ENCODE measurements at places on chromosomes 1 and 21.

DNA sequence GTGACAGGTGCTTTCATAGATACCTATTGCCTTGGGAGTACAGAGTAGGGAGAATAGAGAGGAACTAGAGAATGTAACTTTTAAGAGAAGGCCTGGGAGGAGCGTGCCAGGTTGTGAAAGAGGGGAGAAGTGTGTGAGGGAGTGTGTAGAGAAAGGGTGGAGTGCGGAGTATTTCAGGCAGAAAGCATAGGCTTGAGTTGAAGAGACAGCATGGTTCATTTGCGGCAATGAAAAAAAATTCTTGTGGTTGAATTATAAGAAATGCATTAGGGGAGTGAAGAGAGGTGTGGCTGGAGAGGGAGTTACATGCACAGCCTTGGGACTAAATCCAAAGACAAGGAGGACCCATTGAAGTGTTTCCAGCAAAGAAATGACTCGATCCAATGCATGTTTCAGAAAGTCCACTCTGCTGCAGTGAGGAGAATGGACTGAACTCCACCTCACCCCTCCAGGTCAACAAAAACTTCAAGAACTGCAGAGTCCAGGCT lies 81.7 kb upstream of the ADAM30 start:
- no peak for DNase-seq

- no peak for DNase-seq
Observed at GRCh38 chr1:13730751-13731482, 30.9 kb downstream of the PRDM2 start.

- no peak for DNase-seq
Observed at GRCh38 chr1:8082945-8083344, 56.8 kb upstream of the ERRFI1 start.

GRCh38 chr21:37509802-37510393 lies 143.3 kb downstream of the DYRK1A start:
- DNase-seq: no peak

DNA sequence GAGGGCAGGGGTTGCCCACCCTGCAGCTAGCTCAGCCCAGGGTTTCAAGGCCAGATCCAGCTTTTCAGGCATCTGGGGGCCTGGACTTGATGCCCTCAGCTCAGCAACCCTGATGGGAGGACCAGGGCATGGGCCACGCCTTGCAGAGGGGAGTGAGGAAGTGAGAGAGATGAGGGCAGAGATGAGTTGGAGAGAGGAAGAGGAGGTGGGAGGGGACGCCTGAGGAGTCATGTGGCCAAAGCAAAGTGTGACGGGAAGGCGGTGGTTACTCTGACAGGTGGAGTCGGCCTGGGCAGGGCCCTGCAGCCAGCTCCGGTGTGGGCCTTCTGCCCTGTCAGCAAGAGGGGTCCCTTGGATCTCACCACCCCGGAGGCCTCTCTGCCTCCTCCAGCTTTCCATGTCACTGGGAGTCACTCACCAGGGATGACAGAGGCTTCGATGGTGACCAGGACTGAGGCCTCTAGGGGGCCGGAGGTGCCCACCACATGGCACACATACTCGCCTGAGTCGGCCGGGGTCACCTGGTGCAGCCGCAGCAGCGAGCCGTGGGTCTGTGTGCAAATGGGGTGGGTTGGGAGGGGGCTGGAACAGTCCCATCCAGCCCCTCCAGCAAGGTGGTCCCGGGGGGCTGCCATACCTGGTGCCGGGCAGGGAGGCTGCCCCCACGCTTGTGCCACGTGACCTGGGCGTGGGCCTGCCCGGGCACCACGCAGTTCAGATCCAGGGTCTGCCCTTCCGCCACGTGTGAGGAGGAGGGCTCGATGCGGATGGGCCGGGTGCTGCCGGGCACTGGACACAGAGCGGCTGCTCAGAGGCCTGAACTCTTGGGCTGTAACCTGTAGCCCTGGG lies 40.4 kb downstream of the LDLRAD2 start:
- no peak for DNase-seq

- peak; percentile 88 for DNase-seq
Observed at GRCh38 chr1:42958488-42959319, at the start of gene SLC2A1. TSS of gene SLC2A1 (minus strand) at chr1:42958868. CDS start at chr1:42958651, 217 bp downstream.

DNA sequence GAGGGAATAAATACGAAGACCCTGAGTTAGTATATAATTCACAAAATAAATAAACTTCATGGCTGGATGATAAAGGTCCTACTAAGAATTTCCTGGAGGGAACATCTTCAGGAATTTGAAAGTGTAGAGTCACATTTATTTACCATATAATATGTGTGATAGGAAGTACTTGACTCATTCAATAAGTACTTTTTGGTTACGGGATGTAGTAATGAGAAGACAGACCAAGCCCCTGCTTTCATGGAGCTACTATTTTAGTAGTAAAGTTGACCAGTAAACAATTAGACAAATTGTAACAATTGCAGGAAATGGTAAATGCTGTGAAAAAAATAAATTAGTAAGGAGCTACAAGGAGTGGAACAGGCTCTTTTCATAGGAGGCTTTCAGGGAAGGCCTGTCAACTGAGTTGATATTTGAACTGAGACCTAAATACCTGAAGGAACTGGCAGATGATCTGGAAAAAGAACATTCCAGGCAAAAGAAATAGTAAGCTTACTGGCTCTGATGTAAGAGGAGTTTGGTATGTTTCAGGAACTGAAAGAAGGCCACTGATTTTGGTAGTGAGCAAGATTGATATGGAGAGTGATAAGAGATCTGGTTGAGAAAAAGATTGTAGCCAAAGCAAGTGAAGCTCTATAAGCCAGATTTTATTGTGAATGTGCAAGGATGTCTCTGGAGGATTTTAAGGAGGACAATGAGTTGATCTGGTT lies 36.2 kb downstream of the CAMSAP2 start:
- no peak for DNase-seq

DNA sequence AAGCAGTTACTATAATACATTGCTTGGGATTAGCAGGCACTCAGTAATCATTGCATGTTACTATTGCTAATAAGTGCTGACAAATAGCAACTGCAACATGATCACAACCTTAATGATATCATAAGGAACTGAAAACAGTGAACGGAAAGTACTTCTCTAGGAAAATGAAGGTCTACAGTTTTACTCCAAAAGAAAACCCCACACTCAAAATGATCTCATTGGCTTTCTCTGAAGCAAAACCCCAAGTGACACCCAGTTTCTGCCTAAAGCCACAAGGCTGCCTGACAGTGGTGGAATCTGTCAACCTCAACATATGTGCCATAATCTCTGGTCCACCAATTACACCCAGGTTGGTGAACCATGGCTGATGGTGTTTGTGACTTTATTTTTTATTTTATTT lies 137.6 kb downstream of the PTGER3 start:
- DNase-seq: no peak

GRCh38 chr1:25117233-25117823 lies 115.0 kb downstream of the SYF2 start:
- no peak for DNase-seq

DNA sequence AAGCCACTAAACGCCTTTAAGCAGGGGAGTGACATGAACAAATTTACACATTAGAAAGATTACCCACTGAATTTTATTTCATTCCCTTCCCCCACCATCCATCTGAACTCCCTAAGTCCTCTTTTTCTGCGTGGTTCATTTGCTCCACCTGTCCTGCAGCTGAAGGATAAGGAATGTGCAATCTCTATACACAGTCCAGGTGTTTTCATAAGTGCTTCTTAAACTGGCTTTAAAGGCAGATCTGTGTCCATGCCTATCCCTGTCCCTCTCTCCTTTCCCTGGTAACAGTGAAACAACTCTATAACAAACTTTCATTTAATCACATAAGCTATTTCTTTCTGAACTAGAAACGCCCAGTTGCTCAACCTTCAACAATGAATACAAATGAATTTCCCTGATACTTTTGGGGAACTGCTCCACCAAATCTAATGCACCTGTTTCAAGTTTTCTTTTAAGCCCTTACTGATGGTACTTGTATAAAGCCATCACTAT lies 8.4 kb downstream of the GSTM3 start:
- DNase-seq: no peak

- no peak for DNase-seq
Observed at GRCh38 chr1:152981146-152981871, 2.6 kb upstream of the SPRR1A start.

GRCh38 chr1:236673289-236673919 lies 12.9 kb upstream of the ACTN2 start:
- DNase-seq: no peak

- no peak for DNase-seq
Observed at GRCh38 chr1:80447526-80447925, 1353.2 kb upstream of the ADGRL2 start.

GRCh38 chr1:111082421-111083203 lies 57.3 kb downstream of the DRAM2 start:
- no peak for DNase-seq
